ENCODE measurements at places on chromosomes 11 and 22.

DNA sequence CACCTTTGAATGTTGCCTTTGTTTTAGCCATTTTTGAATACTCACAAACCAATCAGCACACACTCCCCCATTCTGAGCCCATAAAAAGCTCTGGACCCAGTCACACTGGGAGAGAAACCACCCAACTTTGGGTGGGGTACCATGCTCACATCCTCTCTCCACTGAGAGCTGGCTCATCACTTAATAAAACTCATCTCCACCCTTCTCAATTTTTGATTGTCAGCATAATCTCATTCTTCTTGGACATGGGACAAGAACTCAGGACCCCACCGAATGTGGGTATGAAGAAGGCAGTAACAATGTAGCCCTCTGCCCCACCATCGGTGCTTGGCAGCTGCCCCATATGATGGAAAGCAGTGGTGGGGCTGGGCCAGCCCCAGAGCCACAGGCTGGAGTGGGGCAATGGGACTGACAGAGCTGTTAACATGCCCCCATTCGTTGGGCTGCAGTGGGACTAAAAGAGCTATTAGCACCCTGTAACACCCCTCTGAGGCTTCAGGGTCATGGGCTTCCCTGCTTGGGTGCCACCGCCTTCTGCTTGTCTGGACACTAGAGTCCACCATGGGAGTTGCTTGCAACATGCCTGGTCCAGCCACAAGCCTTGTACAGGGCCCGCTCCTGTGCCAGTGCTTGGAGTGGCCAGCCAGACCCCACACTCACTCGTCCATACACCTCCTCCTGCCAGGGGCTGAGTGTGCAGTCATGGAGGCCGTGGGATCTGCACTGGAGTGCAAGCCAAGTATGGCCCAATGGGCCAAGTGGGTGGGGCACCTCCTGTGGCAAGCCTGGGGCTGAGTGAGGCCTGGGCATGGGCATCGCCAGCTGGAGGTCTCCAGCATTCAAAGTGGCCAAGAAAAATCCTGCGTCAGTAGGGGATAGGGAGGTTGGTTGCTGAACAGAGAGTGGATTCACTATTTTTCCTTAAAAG lies 471.1 kb downstream of the TBC1D22A start:
- peaks cover 7% of the 10 kb centered on the region for H3K27me3 ChIP-seq
- DNase-seq = no peak
- no peaks in the 10 kb centered on the region for H3K4me1 ChIP-seq
- H3K27ac ChIP-seq = no peak overlapping the region
- H3K4me3 ChIP-seq = no peak overlapping the region
- H3K36me3 ChIP-seq = no peaks in the 10 kb centered on the region

- H3K4me3 ChIP-seq = no peak overlapping the region
- H3K36me3 ChIP-seq = peaks cover 2% of the 10 kb centered on the region
- H3K4me1 ChIP-seq = no peaks in the 10 kb centered on the region
- peaks cover 11% of the 10 kb centered on the region for H3K27me3 ChIP-seq
- DNase-seq = no peak
These were observed 73.3 kb upstream of the AMPD3 start for GRCh38 chr11:10381736-10382135.

- H3K4me3 ChIP-seq = no peak overlapping the region
- H3K27me3 ChIP-seq = peaks cover 16% of the 10 kb centered on the region
- no peak for DNase-seq
- H3K36me3 ChIP-seq = no peaks in the 10 kb centered on the region
These were observed 194.6 kb upstream of the CCDC90B start for GRCh38 chr11:83480811-83481210.

GRCh38 chr11:11332141-11332710 lies 20.8 kb downstream of the CSNK2A3 start:
- H3K36me3 ChIP-seq = no peaks in the 10 kb centered on the region
- H3K4me1 ChIP-seq = peaks cover 3% of the 10 kb centered on the region
- H3K4me3 ChIP-seq = no peak overlapping the region
- H3K27ac ChIP-seq = no peak overlapping the region

DNA sequence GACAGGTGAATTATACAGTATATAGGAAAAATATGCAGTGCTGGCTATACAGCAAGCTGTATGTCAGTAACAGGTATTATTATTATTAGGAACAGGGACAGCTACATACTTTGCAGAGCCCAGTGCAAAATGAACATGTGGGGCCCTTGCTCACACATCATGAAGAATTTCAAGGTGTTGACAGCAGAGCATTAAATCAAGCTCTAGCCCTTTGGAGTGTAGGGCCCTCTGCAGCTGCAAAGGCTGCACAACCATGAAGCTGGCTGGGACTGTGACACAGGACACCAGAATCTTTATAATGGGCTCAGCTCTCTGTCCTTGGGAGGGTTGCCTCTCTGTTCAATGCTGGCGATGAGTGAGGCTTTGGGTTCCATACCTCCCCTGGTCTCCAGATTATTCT lies 44.9 kb upstream of the DAGLA start:
- H3K36me3 ChIP-seq = no peaks in the 10 kb centered on the region
- no peak overlapping the region for H3K27ac ChIP-seq
- H3K4me3 ChIP-seq = no peak overlapping the region
- DNase-seq = no peak
- no peaks in the 10 kb centered on the region for H3K4me1 ChIP-seq
- peaks cover 10% of the 10 kb centered on the region for H3K27me3 ChIP-seq

- H3K4me1 ChIP-seq = no peaks in the 10 kb centered on the region
- H3K27me3 ChIP-seq = peaks cover 6% of the 10 kb centered on the region
- no peak for DNase-seq
- no peaks in the 10 kb centered on the region for H3K36me3 ChIP-seq
- no peak overlapping the region for H3K27ac ChIP-seq
These were observed 200.9 kb downstream of the KIF18A start for GRCh38 chr11:27907091-27907490.

GRCh38 chr11:65709661-65710060 lies 2.4 kb upstream of the KAT5 start:
- H3K4me3 ChIP-seq = no peak overlapping the region
- peaks cover 10% of the 10 kb centered on the region for H3K4me1 ChIP-seq
- DNase-seq = no peak
- no peaks in the 10 kb centered on the region for H3K27me3 ChIP-seq
- no peak overlapping the region for H3K27ac ChIP-seq

DNA sequence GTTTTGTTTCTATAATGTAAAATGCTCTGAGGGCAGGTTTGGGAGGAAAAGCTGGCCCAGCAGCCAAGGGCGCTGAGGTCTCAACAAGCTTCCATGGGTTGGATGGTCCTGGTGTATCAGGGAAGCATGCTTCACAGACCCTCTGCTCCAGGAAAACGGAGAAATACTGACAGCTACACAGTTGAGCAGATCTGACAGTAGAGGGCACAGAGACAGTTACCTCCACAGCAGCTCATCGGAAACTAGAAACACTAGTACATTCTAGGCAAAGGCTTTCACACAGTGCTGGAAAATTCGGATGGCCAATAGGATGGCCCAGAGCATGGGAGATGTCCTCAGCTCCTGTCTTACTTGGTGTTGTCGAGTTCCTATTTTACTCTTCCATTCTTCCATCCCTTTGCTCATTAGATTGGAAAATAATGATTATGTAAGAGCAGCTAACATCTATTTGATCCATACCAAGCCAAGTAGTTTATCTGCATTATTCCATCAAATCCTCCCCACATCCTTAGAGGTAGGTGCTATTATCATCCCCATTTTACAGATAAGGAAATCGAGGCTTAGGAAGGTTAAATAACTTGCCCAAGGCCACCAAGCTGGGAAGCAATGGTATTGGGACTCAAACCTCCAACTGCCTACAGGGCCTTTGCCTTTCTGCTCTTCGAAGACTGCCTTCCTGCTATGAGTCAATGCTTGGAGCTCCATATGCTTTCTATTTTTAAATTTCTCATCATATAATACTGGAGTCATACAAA lies 28.3 kb downstream of the LMO2 start:
- no peak for DNase-seq
- H3K4me3 ChIP-seq = no peak overlapping the region
- H3K36me3 ChIP-seq = peaks cover 3% of the 10 kb centered on the region
- H3K4me1 ChIP-seq = peaks cover 11% of the 10 kb centered on the region
- no peak overlapping the region for H3K27ac ChIP-seq
- no peaks in the 10 kb centered on the region for H3K27me3 ChIP-seq

DNA sequence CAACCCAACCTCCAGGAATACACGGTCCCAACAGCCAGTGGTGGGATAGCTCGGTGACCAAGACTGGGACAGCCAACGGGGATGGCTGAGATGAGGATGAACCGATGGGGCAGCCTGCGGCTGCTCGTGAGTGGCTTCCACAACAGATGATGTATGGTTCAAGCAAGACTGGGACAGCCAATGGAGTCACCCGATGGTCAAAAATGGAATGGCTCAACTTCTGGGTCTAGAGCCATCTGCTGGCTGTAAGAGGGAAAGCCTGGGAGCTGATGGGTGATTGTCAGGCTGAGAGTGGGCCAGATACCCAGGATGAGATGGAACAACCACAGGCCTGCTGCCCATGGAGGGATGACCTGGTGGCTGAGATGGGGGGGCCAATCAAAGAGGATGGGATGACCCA lies 35.5 kb downstream of the SYT7 start:
- H3K36me3 ChIP-seq = no peaks in the 10 kb centered on the region
- no peak for DNase-seq
- peaks cover 30% of the 10 kb centered on the region for H3K27me3 ChIP-seq
- H3K4me1 ChIP-seq = peaks cover 12% of the 10 kb centered on the region
- no peak overlapping the region for H3K4me3 ChIP-seq

DNA sequence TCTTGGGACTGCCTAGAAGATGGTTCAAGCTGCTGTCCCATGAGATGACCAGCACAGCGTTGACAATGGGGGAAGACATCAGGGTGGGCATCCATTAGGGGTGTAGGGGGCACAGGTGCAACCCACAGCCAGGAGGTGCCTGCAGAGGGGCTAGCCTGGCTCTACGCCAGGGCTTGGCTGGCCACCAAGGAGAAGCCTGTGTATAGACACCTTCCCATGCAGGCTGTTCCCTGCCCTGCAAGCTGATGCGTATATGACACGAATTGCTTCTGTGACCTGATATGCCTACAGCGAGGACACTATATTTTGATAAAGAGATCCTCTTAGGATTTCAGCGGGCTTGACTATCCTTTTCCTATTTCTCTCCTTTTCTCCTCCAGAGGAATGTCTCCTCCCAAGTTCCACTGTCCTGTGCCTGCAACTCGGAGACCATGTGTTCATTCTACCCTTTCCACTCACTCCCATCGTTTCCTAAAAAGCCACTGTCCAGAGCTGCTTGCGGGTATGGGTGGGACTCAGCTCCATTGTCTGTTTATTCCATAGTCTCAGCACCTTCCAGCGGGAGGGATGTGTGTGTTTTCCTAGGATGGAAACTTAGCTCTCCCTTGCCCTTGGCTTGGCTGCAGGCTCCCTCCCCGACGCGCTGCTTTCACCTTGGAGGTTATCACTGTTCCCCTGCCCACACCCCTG lies 56.1 kb downstream of the ST14 start:
- peaks cover 4% of the 10 kb centered on the region for H3K4me1 ChIP-seq
- H3K4me3 ChIP-seq = no peak overlapping the region
- no peak for DNase-seq
- H3K27me3 ChIP-seq = no peaks in the 10 kb centered on the region
- no peaks in the 10 kb centered on the region for H3K36me3 ChIP-seq

- no peak overlapping the region for H3K4me3 ChIP-seq
- H3K4me1 ChIP-seq = peaks cover 4% of the 10 kb centered on the region
- H3K27me3 ChIP-seq = peaks cover 21% of the 10 kb centered on the region
- no peak overlapping the region for H3K27ac ChIP-seq
These were observed 97.5 kb upstream of the PRR5 start for GRCh38 chr22:44604455-44604854.

- peaks cover 3% of the 10 kb centered on the region for H3K27me3 ChIP-seq
- no peak for DNase-seq
- no peaks in the 10 kb centered on the region for H3K36me3 ChIP-seq
- H3K4me1 ChIP-seq = no peaks in the 10 kb centered on the region
- no peak overlapping the region for H3K4me3 ChIP-seq
- no peak overlapping the region for H3K27ac ChIP-seq
These were observed 149.3 kb upstream of the DDI1 start for GRCh38 chr11:103887001-103887658.

DNA sequence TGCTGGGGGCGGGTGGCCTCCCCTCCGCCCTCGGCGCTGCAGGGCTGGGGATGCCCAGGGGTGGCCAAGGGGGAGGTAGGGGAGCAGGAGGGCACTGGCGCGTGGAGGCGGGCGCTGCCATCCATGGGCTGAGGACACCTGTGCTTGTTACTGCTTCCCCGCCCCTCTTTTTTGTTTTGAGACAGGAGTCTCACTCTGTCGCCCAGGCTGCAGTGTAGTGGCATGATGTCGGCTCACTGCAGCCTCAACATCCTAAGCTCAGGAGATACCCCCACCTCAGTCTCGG lies 683 bp upstream of the FADS3 start:
- H3K4me1 ChIP-seq = peaks cover 12% of the 10 kb centered on the region
- H3K27ac ChIP-seq = peak overlapping the region; percentile 71
- no peak for DNase-seq
- H3K4me3 ChIP-seq = peak overlapping the region; percentile 69

- no peak for DNase-seq
- no peak overlapping the region for H3K27ac ChIP-seq
- no peaks in the 10 kb centered on the region for H3K27me3 ChIP-seq
- no peak overlapping the region for H3K4me3 ChIP-seq
- H3K36me3 ChIP-seq = no peaks in the 10 kb centered on the region
These were observed 215.2 kb upstream of the CHORDC1 start for GRCh38 chr11:90438069-90438468.

DNA sequence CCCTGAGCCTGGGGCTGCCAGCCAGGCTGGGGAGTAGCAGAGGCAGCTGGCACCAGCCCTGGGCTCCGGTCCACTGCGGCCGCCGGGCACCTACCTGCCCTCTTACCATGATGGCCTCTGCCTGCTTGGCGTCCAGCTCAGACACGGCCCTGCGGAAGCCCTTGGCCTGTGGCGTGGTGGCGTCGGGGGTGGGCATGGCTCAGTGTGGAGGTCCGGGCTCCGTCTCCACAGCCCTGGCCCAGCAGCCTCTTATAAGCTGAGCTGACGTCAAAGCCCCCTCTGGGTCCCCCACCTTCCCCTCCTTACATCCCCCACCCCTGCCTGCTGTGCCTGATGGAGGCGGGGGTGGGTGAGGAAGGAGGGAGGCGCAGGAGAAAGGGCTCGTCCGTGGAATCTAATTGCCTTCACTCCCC lies at the start of gene TH:
TH (minus strand) TSS at position 225 of the 413 bp plus-strand sequence; CDS start at position 196, 29 bp downstream.
- H3K4me1 ChIP-seq = no peaks in the 10 kb centered on the region
- no peak for DNase-seq
- no peak within 1 kb of the TSS for H3K27ac ChIP-seq
